ENCODE measurements at places on chromosomes 1 and 21.

- H3K4me3 ChIP-seq = no peak overlapping the region
- H3K27ac ChIP-seq = no peak overlapping the region
- DNase-seq = no peak
- H3K36me3 ChIP-seq = no peaks in the 10 kb centered on the region
Measured at GRCh38 chr1:50243939-50244338, 135.2 kb downstream of the ELAVL4 start.

DNA sequence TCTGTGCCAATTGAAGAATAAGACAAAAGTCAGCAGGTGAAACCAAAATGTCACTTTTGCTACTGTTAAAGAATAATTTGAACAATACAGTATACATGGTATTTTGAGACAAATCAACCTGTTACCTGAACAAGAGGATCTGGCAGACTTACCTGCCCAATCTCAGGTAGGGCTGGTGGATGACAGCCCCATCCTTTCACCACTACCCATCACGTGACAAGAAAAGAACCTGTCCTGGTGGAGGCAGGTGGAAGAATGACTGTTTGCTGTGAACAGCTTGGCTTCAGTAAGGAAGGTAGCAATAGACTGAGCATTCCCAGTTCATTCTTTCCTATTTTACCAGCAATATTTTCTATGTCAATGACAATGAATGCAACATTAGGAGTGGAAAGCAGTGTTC lies 349.6 kb downstream of the GPATCH2 start:
- H3K4me3 ChIP-seq = no peak overlapping the region
- H3K27me3 ChIP-seq = no peaks in the 10 kb centered on the region
- H3K36me3 ChIP-seq = no peaks in the 10 kb centered on the region
- no peak for DNase-seq
- no peak overlapping the region for H3K27ac ChIP-seq
- H3K4me1 ChIP-seq = no peaks in the 10 kb centered on the region

- no peaks in the 10 kb centered on the region for H3K27me3 ChIP-seq
- H3K4me3 ChIP-seq = no peak overlapping the region
Measured at GRCh38 chr1:208825300-208825699, 581.1 kb upstream of the PLXNA2 start.

- H3K4me1 ChIP-seq = peaks cover 38% of the 10 kb centered on the region
- peak overlapping the region; percentile 100 for H3K27ac ChIP-seq
- no peaks in the 10 kb centered on the region for H3K36me3 ChIP-seq
- H3K4me3 ChIP-seq = peak overlapping the region; percentile 86
Measured at GRCh38 chr1:40692429-40692895, 958 bp downstream of the NFYC start.

- H3K27ac ChIP-seq = no peak overlapping the region
- no peaks in the 10 kb centered on the region for H3K27me3 ChIP-seq
- H3K36me3 ChIP-seq = no peaks in the 10 kb centered on the region
- H3K4me1 ChIP-seq = no peaks in the 10 kb centered on the region
- no peak overlapping the region for H3K4me3 ChIP-seq
- no peak for DNase-seq
Measured at GRCh38 chr1:106925750-106926149, 130.7 kb upstream of the PRMT6 start.

GRCh38 chr1:25620701-25621350 lies 4.2 kb downstream of the MAN1C1 start:
- DNase-seq = no peak
- no peaks in the 10 kb centered on the region for H3K36me3 ChIP-seq
- H3K27me3 ChIP-seq = no peaks in the 10 kb centered on the region
- no peak overlapping the region for H3K4me3 ChIP-seq
- H3K4me1 ChIP-seq = peaks cover 45% of the 10 kb centered on the region
- H3K27ac ChIP-seq = no peak overlapping the region

DNA sequence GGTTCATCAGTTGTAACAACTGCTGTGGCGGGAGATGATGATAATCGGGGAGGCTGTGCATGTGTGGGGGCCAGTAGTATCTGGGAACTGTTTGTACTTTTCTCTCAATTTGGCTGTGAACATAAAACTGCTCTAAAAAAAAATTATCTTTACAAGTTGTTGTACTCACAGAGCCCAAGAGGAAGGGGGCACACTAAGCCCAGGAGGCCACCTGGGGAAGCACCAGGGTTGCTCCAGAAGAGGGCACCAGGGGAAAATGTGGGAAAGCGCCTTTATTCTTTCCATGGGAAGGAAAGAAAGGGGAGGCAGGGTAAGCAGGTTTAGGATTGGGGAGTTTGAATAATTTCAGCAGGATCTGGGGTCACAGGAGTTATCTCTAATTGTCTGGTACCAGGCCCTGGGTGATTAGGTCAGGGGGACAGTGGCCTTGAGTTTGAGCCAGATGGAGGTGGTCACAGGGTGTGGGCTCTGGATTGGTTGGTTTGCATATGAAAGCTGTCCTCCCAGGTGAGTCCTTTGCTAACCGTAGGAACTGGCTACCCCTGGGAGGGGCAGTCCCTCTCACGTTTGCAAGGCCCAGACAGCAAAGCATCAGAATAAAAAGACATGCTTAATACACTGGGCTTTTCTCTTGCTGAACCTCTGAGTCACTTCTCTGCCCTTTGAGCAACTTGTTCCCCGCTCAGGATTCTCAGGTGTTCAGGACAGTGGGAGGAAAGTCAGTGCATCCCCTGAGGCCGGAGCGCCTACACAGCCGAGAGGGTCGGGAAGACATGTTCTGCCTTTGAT lies 11.2 kb downstream of the MYOC start:
- H3K27ac ChIP-seq = no peak overlapping the region
- H3K27me3 ChIP-seq = no peaks in the 10 kb centered on the region

- no peak for DNase-seq
- H3K27ac ChIP-seq = no peak overlapping the region
- H3K4me3 ChIP-seq = no peak overlapping the region
- peaks cover 26% of the 10 kb centered on the region for H3K4me1 ChIP-seq
- no peaks in the 10 kb centered on the region for H3K27me3 ChIP-seq
- peaks cover 10% of the 10 kb centered on the region for H3K36me3 ChIP-seq
Measured at GRCh38 chr1:42279055-42279454, 56.0 kb downstream of the FOXJ3 start.

- no peaks in the 10 kb centered on the region for H3K36me3 ChIP-seq
- H3K4me1 ChIP-seq = peaks cover 10% of the 10 kb centered on the region
- H3K4me3 ChIP-seq = no peak overlapping the region
- H3K27ac ChIP-seq = no peak overlapping the region
- H3K27me3 ChIP-seq = no peaks in the 10 kb centered on the region
Measured at GRCh38 chr1:162353702-162354101, 23.0 kb downstream of the SPATA46 start.

GRCh38 chr1:174795806-174796205 lies 203.9 kb upstream of the CACYBP start:
- H3K4me1 ChIP-seq = no peaks in the 10 kb centered on the region
- H3K27me3 ChIP-seq = no peaks in the 10 kb centered on the region
- H3K36me3 ChIP-seq = no peaks in the 10 kb centered on the region
- H3K27ac ChIP-seq = no peak overlapping the region
- no peak overlapping the region for H3K4me3 ChIP-seq

GRCh38 chr1:31621498-31621820 lies 4.0 kb downstream of the HCRTR1 start:
- H3K4me1 ChIP-seq = no peaks in the 10 kb centered on the region
- H3K36me3 ChIP-seq = no peaks in the 10 kb centered on the region
- H3K27ac ChIP-seq = peak overlapping the region; percentile 35
- no peak overlapping the region for H3K4me3 ChIP-seq

DNA sequence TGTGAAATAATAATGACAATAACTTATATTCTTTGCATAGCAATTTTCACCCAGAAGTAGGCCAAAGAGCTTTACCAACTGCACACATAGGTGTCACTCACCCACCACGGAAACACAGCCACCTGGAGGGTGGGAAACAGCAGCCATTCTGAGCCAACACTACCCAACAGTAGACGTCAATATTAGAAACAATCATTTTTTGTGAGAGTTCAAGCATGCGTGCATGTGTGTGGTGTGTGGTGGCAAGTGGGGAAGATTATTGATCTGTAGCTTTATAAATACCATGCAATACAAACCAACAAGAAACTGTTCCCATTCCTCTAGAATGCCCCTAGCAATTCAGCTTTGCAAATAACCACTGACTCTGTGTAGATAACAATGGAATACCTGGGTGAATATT lies 19.1 kb downstream of the PROX1 start:
- peak overlapping the region; percentile 6 for H3K27ac ChIP-seq
- DNase-seq = no peak
- H3K36me3 ChIP-seq = no peaks in the 10 kb centered on the region
- H3K4me1 ChIP-seq = no peaks in the 10 kb centered on the region
- H3K4me3 ChIP-seq = no peak overlapping the region
